T-helper 17 cell (primary cell): ENCODE measurements at places on chromosomes 1 and 21.

- DNase-seq: no peak
These were observed 2.8 kb downstream of the ANKRD34A start for GRCh38 chr1:145961425-145962156.

DNA sequence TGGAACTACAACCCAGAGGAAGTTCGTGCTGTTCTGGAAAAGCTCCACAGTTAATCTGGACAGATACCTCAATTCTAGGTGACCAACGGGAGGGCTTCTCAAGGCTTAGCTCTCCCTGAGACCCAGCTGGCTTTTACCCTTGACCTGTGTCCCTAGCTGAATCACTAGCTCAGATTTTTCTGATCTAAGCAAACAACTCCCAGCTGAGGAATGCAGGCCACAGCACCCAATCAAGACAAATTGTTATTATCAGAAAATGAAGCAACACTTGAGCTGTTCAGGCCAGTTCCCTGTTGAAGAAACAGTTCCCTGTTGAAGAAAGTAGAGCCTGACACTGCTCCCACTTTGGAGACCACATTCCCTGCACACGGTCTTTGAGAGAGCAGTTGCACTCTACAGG lies 16.0 kb downstream of the DIO1 start:
- DNase-seq: no peak

- no peak for DNase-seq
These were observed 87.1 kb upstream of the LYST start for GRCh38 chr1:235953801-235954200.

DNA sequence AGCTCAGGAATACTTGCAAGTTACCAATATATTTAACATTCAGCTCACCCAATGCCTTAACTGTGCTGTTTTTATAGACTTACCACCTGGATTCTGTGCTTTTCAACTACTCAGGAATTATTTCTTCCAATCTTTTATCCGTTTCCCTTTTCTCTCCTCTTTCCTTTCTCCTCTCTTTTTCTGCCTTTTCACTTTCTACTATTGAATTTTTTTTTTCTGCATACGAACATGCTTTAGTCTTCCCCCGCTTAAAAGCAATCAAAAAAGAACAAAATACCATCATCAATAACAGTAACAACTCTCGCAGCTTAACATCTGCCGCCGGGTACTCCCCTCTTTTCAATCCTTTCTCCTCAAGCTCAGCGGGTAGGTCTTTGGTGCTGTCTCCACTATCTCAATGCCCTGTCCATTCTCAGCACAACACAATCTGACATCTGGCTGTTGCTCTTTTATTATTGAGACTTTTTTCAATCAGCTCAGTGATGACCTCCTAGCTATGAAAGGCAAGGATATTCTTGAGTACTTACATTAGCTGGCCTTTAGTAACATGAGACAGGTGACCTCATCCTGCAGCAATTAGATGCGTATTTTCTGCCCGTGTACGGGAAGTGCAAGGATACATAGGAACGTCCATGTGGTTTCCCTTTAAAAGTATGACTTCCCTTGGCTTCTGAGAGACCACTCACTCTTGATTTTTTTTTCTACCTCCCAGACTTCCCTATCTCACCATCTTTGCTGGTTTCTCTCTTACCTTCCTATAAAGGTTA lies 40.2 kb upstream of the SIPA1L2 start:
- no peak for DNase-seq

GRCh38 chr1:62304975-62305374 lies 14.3 kb downstream of the KANK4 start:
- DNase-seq: no peak

- DNase-seq: no peak
These were observed 29.6 kb upstream of the AGL start for GRCh38 chr1:99820546-99820945.

- DNase-seq: no peak
These were observed 22.5 kb downstream of the INTS3 start for GRCh38 chr1:153750026-153750995.

- DNase-seq: no peak
These were observed 23.6 kb downstream of the PTPRU start for GRCh38 chr1:29259802-29260441.

DNA sequence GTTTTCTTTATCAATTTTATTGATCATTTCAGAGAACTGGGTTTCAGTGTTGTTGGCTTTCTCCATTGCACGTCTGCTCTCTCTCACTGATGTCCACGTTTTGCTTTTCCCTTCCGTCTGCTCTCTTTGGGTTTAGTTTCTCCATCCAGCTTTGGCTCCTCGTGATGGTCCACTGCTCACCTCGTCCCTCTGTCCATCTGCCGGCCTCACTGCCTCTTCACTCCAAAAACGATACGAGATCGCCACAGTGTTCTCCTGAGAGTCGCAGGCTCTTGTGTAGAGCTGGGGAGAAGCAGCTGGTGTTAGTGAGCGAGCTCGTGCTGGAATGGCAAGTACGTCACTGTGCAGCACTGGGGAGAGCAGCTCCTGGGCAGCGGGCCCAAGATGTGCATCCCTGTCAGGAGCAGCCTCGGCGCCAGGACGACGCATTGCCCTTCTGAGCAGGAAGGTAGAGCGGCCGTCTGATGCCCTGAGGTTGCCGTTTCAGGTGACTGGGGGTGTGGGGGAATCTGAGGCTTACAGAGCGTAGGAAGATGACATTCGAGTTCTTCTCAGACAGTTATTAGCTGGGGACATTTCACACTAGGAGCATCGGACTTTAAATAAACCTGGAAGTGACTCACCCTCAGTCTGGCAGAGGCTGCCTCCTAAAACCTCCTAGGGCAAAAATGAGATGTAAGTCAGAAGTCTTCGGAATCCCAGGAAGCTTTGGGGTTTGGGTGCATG lies 31.4 kb upstream of the PCBP3 start:
- DNase-seq: no peak

DNA sequence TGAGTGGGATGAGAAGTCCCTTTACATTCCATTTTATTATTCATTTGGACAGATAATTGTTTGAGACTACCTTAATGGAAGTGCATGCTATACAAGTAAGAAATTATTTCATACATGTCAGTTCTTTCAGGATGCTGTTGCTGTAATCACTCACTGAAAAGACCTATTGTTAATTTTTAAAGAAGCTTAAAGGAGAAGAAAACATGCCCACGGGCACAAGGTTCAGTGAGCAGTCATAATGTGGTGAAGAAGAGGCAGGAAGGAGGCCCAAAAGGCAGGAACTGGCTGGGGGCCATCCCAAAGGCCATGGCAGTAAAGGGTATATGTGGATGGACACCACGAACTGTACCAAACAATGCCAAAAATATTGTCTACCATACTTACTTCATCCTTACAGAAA lies 206.0 kb downstream of the LYPLAL1 start:
- DNase-seq: no peak

GRCh38 chr21:33492571-33492970 lies 1.1 kb upstream of the DNAJC28 start:
- no peak for DNase-seq

DNA sequence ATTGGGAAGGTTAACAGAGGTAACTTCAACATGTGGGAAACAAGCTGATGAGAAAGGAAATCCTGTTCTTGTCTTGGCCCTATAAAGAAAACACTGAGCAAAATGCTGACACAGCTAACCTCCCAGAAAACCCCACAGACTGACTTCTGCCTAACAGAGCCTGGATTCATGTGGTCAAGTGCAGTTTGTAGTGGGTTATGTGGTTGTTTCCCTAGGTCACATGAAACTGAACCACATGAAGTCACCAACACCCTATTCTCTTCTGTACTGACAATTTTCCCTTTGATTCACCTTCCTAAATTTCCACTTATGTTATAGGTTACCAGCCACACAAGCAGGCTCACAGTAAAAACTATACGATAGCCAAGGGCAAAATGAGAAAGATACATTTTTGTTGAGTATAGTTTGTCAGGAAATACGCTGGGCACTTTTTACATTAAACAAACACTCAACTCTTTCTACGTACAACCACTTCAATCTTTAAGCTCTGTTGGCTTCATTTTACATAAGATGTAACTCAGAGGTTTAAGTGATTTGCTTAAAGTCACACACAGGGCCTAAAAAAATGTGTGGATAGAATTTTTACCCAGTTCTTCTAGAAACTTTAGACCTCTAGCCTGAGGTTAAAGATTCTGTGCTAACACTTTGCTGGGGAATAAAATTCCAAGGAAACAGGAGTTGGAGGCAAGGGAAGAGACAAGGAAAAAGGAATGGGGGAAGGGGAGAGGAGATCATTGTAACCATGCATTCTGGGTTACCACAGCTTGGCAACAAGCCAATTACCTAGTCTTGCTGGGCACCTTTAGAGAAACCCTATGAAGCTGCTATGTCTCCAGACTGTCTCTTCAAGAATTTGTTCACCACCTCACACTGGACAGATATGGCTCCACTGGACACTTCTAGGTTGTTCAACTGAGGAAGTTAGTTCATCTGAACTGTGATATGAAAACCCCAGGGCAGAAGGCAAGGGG lies 601.6 kb upstream of the USP24 start:
- DNase-seq: no peak

DNA sequence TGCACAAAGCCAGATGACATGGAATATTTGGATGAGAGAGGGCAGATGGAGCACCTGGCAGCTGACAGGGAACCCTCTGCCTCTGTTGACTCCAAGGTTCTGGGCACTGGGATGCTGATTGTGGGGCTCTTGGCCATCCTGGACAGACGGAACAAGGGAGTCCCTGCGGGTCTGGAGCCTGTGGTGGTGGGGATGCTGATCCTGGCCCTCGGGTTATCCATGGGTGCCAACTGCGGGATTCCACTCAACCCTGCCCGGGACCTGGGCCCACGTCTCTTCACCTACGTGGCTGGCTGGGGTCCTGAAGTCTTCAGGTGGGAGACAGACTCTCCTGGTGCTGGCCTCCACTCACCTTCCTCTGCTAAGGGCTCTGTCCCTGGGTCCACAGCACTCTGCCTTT lies 1.8 kb upstream of the ATP8B2 start:
- no peak for DNase-seq

DNA sequence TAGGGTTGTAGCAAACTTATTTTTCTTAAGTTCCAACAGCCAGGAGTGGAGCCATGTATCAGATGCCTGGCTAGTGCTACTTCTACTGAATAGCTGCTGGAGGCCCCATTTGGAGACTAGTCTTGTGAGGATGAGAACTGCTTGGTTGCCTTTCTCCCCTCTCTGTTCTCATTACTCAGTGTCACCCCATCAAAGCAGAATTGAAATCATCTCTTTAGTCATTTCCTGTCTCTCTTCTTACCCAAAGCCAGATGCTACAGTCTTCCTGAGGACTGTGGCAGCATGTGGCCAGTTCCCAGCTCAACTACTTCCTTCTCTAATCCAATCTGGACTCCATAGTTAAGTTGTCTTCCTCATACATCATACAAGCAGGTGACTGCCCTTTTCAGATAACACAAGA lies 197.5 kb downstream of the BRINP2 start:
- no peak for DNase-seq

DNA sequence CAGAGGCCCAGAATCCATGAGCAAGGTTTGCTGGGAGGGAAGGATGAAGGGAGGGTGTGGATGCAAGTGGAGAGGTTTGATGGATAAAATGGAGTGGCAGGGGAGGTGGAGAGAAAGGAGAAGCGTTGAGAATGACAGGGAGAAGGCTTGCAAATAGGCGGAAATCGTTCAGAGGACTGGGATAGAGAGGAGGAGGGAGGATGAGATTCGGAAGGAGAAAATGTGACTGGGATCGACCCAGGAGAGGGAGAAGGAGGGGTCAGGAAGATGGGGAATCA lies 376 bp downstream of the AVPR1B start:
- DNase-seq: no peak

DNA sequence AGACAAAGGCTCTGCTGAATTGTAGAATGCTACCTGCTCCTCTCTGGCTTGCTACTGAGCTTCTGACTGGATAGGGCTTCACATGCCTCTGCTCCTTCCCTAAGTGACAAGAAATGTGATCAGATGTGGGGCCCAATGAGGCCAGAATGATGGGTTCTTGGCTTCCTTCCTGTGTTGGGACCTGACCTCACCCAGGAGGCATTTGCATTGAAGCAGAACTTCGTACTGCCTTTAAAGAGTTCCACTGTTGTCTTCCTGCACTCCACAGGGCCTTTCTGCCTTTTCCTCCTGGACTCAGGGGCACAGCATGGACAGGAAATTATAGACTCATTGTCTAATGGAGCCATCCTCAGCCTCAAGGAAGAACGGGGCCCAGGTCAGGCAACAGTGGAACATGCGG lies 14.3 kb downstream of the ZNF670 start:
- DNase-seq: no peak

DNA sequence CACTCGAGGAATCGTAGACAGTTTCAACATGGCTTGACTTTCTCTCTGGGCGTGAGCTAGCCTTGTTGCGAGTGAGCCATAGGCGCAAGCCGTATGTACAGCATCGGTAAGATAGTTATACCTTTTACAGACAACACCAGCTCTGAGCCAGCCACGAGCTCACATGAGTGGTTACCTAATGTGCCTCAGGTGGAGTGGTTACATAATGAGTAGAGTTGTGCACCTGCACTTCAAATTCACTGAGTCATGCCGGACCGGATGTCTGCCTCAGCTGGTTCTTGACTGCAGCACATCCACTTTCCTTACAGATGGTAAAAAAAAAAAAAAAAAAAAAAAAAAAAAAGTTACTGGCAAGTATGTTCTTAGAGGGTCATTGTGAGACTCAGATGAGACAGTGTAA lies 360.4 kb upstream of the NR5A2 start:
- no peak for DNase-seq

- DNase-seq: no peak
These were observed 96.4 kb upstream of the C1orf105 start for GRCh38 chr1:172324086-172324485.

DNA sequence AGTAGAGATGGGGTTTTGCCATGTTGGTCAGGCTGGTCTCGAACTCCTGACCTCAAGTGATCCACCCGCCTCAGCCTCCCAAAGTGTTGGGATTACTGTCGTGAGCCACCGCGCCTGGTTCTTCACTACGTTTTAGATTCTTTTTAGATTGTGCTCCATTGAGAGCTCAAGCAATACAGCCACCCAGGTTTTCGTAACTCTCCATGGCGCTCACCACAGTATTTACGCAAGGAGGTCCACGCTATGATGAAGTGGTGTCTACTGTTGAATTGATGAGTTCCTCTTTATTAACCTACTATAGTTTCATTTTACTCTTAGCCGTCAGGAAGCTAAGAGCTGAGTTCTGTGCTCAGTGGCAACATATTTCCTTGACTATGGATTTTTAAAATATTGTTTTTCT lies 1.8 kb upstream of the KIF1B start:
- no peak for DNase-seq

- no peak for DNase-seq
These were observed 307.9 kb downstream of the SMYD3 start for GRCh38 chr1:246199086-246199645.

GRCh38 chr1:206772243-206772937 lies at the start of gene IL10:
Gene IL10 (minus strand): TSS chr1:206772494. CDS start chr1:206772435, 59 bp downstream.
- no peak for DNase-seq
